ENCODE measurements at places on chromosomes 16 and 17.

DNA sequence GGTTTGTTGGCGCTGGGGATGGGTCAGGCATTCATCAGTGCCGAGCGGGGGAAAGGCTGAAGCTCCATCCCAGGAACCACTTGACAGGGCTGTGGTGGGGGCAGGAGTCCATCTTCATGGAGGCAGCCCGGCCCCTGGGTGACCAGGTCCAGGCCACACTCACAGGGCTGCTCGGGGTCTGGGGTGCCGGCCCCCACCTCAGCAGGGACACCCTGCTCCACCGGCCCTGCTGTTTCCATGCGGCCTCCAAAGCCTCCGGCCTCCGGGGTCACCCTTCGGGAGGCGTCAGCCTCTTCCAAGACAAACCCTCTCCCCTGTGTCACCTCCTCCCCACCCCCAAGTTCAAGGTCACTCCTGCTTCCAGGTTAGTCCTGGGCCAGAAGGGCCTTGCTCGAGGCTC lies 22.1 kb downstream of the GALNS start:
- DNase-seq: no peak

DNA sequence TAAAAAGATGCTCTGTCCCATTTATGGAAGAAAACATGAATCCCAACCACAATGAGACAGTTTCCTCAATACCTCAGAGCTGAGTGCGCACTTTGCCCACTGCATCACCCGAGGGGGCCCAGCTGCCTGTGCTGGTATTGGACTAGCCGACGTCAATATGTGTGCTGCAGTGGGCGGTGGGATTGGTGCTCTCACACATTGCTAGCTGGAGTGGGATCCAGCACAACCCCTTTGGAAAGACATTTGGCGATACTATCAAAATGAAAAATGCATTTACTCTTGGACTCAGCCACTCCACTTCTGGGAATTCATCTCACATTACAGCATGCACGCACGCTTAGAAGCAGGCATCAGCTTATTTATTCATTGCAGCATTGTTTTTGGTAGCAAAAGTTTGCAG lies 289.2 kb upstream of the FOXF1 start:
- no peak for DNase-seq

GRCh38 chr16:80687606-80688005 lies 116.8 kb downstream of the CDYL2 start:
- DNase-seq: no peak

DNA sequence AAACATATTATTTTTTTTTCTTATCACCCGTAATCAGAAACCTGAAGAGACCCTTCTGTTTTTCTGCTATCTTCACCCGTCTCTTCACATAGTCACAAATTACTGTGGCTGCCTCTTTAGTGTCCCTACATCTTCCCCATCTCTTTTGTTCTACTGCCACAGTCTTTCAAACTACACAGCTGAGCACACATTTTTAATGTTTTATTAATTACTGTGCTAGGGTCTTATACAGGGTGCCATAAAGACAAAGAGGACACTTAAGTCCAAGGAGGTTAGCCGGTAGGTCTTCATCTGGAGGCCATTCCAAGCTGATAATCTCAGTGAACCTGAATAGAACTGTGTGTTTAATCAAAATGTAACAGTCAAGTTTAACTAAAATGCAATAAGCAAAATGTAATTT lies 20.7 kb downstream of the CNTNAP4 start:
- no peak for DNase-seq

DNA sequence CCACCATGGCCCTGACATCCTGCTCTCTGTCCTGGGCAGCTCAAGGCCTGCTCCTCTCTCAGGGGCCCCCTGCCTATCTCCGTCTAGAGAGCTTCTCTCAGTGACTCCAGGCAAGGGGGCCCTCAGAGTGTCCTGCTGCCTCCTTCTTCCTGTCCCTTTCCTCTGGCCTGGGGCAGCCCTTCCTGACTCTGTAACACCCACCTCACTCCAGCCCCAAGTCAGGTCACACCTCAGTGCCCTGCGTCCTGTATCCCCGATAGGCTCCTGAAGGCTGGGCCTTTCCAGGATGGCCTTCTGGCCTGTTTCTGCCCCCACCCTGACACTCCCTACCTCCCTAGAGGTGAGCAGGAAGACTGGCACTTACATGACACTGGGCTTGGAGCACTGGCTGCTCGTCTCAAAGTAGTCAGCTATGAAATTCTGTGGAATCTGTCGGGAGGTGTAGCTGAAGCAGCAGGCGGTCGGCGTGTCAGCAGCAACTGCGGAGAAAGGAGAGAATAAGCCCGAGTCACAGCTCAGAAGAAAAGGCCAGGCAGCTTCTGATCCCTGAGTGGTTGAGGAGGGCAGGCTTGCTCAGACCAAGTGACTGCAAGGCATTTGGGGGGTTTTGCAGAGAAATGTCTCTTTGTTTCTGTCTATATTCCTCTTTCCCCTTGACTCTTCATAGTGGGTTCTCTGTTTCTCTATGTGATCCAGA lies 976 bp downstream of the CCL3L1 start:
- no peak for DNase-seq

DNA sequence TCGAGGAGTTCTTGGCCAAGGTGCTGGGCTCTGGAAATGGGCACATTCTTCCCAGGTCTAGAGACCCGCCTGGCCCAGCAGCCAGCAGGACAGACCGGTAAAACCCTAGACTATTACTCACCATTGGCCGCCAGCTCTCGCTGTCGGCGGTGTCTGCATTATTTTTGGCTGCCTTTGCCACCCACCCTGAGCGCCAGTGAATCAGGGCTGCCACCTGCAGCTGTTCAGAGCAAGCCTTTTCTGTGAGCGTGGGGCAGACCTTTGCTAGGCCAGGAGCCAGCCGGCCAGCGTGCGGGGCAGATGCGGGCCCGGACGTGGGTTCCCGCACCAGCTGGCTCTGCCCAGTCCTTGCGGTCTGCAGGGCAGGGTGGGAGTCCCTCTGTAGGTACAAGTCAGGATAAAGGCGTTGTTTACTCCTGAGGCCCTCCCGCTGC lies 15.8 kb upstream of the CLEC18A start:
- DNase-seq: no peak

DNA sequence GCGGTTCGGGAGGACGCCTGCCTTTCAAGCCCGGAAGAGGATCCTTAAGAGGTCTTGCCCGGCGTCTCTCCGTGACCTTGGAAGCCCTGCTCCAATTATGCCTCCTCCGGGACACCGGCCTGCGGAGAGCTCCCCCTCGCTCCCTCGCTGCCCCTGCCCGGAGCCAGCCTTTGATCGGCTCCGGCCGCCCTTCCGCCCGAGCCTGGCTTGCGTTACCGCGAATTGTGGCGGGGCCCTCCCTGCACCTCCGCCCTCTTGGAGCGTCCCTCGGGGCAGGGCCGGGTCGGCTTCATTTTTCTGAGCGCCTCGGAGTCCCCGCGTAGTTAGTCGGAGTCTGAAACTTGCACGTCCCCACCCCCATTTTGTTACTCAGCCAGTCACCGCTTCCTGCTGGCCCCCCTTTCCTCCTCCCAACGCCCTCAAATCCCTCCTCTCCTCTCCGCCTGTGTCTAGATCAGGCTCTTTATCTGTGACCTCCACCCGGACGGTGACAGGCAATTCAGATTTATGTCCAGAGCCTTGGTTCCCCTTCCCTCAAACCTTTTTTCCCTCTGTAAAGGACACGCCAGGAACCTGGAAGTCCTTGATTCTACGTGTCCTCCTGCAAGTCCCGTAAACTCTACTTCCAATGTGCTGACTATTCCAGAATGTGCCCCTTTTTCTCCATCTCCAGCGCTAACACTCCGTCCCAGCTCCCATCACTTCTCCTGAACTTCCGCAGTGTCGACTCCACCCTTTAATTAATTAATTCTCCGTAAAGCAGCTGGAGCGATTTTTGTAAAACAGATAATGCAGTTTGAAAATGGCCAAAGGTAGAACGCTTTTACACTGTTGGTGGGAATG lies 569 bp upstream of the RABEP2 start:
- peak; percentile 83 for DNase-seq

GRCh38 chr17:29245401-29245800 lies 1.3 kb upstream of the CRYBA1 start:
- DNase-seq: no peak

DNA sequence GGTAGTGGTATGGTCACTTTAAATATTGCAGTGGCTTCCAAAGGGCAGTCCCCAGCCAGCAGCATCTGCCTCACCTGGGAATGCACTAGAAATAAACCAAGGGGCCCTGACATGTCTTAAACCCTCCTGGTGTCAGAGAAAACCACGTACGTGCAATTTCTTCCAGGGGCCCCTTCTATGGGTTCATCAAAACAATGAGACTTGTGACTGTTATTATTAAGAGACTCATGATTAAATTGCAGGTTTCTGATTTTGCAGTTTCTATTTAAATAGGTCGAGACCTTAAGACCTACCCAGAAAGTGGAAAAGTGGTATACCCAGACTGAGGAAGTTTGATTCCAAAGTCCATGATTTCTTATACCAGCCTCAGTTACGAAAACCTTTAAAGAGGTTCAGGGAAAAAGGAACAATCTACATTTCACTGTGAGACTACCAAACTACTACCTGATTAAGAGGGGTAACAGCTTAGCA lies 746 bp upstream of the POLG2 start:
- no peak for DNase-seq

DNA sequence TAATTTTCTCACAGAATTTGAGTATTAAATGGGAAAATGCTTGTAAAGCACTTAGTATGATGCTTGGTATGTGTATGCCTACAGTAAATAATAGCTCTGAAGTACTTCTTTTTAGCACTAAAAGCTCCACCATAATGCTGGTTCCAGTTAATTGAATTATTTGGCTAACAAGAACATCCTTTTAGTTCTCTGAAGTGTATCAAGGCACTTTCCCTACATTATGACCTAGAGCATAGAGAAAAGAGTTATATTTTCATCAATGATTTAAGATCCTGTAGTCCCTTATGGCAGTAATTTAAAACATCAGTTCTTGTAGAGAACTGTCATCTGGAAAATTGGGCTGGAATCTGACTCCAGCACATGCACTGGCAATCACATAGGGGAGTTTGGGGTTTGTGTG lies 21.9 kb upstream of the PHAF1 start:
- no peak for DNase-seq

- no peak for DNase-seq
Observed at GRCh38 chr17:52740006-52740405, 581.5 kb upstream of the CA10 start.

Measured in NCI-H510A (cell line).